ENCODE measurements at places on chromosomes 6 and 20.

GRCh38 chr6:38305995-38306681 is 333.6 kb downstream of the BTBD9 start:
- DNase-seq = no peak

DNA sequence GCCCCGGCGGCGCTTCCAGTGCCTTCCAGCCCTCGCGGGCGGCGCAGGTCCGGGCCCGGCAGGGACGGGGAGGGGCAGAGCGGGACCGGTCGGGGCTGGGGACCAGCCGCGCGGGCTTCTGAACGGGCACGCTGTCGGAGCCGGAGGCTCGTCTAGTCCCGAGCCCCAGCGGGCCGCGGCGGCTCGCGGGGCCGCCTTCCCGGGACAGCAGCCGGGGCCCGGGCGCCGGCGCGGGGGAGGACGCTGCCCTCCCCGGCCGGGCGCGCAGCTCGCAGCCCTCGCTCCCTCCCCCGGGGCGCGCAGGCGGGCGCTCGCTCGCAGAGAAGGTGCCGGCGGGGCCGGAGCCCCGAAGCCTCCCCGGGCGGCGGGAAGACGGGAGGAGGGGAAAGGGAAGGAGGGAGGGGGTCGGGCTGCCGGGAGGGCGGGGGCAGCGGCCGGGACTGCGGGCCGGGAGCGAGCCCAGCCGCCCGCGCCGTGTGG is 696 bp upstream of the SIRPA start:
- no peak for DNase-seq

DNA sequence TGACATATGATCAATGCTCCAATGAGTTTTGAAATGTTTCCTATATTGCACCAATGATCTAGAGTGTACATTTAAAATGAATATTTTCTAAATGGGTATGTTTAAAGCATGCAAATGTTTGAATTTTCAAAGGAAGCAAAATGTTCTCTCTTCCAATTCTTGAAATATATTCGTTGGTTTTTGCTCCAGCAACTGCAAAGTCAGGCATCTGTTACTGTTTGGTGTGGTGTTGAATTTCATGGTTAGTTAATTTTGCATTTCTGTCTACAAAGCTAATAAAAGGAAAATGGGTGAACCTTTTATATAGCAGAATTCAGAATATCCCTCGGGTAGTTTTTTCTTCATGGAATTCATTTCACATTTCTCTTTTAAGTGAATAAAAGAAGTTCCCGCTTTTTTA is 1018.3 kb downstream of the GRIK2 start:
- no peak for DNase-seq

DNA sequence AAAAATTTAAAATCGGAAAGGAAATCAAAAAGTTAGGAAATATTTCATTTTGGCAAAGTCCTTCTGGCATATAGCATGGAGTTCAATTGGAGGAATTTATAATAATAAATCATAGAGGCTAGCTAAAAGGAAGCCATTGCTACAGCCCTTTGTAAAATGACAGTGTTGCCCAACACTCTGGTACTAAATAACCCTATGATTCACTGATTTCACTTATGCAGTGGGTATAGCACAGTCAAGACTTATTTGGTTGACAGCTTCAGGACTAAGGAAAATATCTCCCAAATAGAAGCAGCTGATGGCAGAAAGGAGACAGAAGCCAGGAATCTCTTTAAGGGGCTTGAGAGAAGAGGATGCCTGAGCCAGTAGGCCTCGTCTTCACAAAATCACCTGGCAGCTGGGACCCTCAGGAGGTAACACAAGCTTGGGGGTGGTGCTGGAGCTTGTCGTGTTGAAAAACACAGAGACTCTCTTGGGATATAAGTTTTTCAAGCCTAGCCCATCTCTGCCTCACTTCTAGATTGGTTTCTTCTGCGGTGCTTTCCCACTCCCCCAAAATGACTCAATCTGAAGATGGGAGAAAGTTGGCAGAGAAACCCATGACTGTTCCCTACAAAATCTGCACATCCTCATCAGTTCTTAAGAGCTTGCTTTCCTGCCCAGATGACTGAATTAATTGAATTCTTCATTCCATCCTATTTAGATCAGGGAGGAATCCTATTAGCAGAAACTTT is 38.4 kb upstream of the EYA4 start:
- DNase-seq = no peak

- peak; percentile 92 for DNase-seq
Observed at GRCh38 chr6:109701774-109702173, 10.7 kb downstream of the FIG4 start.

DNA sequence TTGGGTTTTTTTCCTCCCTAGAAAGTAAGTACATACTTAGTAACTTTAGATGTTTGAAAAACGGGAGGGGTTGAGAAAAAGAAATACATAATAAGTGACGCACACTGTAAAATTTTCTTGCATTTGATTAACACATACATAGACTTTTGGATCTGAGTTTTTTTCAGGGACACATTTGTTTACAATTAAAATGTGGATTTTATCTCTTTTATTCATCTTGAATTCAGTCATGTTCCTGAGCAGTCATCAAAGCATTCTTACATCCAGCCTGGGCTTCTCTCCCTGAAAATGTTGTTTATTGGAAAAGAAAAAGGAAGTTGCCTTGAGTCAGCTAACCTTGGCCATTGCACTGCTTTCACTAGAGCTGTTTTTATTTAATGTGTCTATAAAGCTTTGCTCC is 8.7 kb upstream of the RPP40 start:
- no peak for DNase-seq

Measured in NCI-H82 (cell line).